ENCODE measurements at places on chromosomes 1 and 21. TPM values are rescaled to one million over a fixed set of nuclear protein-coding genes. Genes with fewer than 3 reads are reported as not detected.

CD101 gene
- total RNA-seq = 0.11 TPM

ANGPTL3 gene
- not detected for total RNA-seq

ARL8A gene
- 41.6 TPM for total RNA-seq

ERICH3 gene
- not detected for total RNA-seq

CRNN gene
- total RNA-seq = not detected

UTS2 gene
- total RNA-seq = not detected

LPAR3 gene
- total RNA-seq = 56.7 TPM

CFAP141 gene
- total RNA-seq = not detected

NOL9 gene
- total RNA-seq = 15.4 TPM

ARHGAP30 gene
- total RNA-seq = 1.4 TPM

PGBD5 gene
- total RNA-seq = 13.2 TPM

HEYL gene
- 28.1 TPM for total RNA-seq

SMIM34 gene
- not detected for total RNA-seq

FCRL3 gene
- not detected for total RNA-seq

ACTL8 gene
- total RNA-seq = not detected

NPR1 gene
- total RNA-seq = 42.9 TPM

FCGR3A gene
- 2.9 TPM for total RNA-seq

FNDC7 gene
- not detected for total RNA-seq

SEMA4A gene
- total RNA-seq = 2.0 TPM

AIRE gene
- not detected for total RNA-seq

ZNF695 gene
- 0.08 TPM for total RNA-seq

SYNC gene
- 19.0 TPM for total RNA-seq

BECN2 gene
- not detected for total RNA-seq

C1orf185 gene
- total RNA-seq = not detected

DNM3 gene
- 1.0 TPM for total RNA-seq

IQCC gene
- total RNA-seq = 1.3 TPM

CLIC4 gene
- 236 TPM for total RNA-seq

TNFRSF4 gene
- 0.79 TPM for total RNA-seq

PLA2G2F gene
- not detected for total RNA-seq

GSTM5 gene
- 2.8 TPM for total RNA-seq

PTAFR gene
- total RNA-seq = 1.3 TPM

MARK1 gene
- total RNA-seq = 20.0 TPM

FCGR1A gene
- total RNA-seq = 6.4 TPM

KCNA3 gene
- 1.9 TPM for total RNA-seq

PLPP3 gene
- 83.1 TPM for total RNA-seq

RUNX3 gene
- total RNA-seq = 2.3 TPM

PBX1 gene
- 37.4 TPM for total RNA-seq

PADI3 gene
- not detected for total RNA-seq

ADCY10 gene
- not detected for total RNA-seq

Measured in right atrium auricular region (tissue), 2 donors.